Nephron progenitor cell (in vitro differentiated cells): ENCODE measurements at places on chromosomes 12 and 14.

- no peak for DNase-seq
These were observed 42.5 kb downstream of the CYP46A1 start for GRCh38 chr14:99726538-99727095.

DNA sequence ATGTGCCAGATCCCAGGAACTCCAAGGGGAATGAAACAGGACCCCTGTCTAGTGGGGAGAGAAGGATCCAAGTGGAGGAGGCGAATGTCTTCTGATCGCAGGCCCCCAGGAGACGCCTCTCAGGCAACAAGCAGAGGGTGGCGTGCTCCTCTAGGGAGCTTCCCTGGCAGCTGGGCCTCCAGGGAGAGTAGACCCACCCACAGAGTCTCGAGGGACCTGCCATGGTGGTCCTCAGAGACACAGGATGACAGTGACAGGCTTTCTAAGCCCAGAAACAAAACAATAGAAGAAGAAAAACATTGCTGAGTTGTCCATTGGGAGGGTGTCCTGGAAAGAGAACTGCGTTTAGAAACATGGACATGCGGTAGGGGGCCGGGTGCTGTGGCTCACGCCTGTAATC is 140.6 kb upstream of the MAP1LC3B2 start:
- no peak for DNase-seq

GRCh38 chr12:247271-247670 is 15.4 kb downstream of the SLC6A13 start:
- DNase-seq = no peak

DNA sequence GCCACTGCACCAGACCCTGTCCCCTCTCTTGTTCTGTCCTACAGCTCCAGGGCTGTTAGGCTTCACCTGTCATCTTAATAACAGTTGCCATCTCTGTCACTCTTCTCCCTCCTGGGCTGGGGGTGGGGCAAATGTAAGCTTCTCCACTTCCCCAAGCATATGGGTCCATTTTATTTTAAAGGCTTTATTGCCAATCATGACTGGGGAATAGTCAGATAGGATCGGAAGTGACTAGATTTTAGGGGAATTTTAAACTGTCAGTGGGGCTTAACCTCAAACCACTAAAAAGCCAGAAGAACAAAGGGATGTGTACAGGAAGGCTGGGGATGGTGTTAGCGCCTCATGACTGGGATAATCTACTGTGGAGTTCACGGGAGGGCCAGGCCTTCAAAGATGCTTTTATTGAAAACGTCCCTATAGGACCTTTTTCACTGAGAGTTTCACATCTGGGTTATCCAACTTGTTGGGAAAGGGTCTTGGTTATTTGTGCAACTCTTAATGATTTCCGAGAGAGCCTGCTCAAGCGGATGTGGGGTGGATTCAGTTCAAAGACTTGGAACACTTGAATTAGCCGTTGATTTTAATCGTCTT is 41.6 kb downstream of the CHST11 start:
- no peak for DNase-seq

DNA sequence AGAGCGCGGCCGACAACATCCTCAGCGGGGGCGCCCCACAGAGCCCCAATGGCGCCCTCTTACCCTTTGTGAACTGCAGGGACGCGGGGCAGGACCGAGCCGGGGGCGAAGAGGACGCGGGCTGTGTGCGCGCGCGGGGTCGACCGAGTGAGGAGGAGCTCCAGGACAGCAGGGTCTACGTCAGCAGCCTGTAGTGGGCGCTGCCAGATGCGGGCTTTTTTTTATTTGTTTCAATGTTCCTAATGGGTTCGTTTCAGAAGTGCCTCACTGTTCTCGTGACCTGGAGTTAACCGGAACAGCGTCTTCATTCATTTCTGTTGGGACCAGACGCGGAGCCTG is 103.8 kb upstream of the FKBP4 start:
- DNase-seq = peak; percentile 65

- DNase-seq = no peak
These were observed 18.5 kb downstream of the MAP3K12 start for GRCh38 chr12:53480491-53481442.

DNA sequence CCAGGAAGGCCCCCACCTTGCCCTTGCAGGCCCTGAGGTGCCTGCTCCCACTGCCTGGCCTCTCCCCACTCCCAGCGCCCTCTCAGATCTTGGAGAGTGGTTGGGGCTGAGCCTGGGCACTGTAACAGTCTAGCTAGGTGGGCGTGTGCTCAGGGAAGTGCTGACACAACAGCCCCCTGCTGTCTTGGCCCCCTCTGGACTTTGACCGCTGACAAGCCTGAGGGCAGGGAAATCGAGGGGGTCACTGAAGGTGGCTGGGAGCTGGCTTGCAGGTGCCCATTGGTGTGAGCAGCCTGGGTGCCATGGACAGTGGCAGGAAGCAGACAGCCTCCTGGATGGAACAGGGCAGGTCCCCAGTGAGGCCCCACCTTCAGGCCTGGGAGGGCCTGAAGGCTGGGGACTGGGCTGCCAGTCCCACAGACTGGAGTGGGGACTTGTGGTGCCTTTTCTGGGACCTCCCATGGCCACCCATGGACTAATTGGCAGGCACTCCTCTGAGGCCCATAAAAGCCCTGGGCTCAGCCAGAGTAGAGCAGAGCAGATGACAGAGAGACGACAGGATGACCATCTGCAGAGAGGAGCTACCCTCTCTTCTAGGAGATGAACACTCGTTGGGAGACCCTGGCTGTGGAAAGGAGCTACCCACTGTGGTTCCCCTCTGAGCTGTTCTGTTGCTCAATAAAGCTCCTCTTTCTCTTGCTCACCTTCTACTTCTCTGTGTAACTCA is 158.6 kb upstream of the SLC38A2 start:
- DNase-seq = no peak
